ENCODE measurements at places on chromosomes 7 and 10.

DNA sequence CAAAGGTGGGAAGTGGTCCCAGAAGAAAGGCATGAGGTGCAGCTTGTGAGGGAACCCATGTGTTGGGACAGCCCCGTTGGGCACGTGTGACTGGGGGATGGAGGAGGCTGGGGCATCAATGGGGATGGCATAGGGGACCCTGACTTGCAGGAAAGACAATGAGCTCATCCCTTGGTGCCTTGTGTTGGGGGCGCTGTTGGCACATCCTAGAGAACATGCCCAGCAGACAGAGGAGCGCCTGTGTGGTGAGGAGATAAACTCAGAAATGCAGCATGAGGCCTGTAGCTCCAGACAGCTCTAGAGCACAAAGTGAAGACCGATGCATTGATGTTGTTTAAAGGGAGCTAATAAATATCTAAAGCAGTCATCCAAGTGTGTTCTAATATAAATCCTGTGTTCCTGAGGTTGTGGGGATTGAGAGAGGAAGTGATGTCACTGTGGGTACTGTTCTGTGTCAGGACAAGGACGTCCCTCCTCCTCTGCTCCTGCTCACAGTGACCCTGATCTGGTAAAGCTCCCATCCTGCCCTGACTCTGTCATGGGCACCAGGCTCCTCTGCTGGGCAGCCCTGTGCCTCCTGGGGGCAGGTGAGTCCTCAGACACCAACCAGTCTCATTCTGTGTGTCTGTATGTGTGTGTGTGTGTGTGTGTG lies 126.1 kb upstream of the PRSS58 start:
- DNase-seq = no peak

DNA sequence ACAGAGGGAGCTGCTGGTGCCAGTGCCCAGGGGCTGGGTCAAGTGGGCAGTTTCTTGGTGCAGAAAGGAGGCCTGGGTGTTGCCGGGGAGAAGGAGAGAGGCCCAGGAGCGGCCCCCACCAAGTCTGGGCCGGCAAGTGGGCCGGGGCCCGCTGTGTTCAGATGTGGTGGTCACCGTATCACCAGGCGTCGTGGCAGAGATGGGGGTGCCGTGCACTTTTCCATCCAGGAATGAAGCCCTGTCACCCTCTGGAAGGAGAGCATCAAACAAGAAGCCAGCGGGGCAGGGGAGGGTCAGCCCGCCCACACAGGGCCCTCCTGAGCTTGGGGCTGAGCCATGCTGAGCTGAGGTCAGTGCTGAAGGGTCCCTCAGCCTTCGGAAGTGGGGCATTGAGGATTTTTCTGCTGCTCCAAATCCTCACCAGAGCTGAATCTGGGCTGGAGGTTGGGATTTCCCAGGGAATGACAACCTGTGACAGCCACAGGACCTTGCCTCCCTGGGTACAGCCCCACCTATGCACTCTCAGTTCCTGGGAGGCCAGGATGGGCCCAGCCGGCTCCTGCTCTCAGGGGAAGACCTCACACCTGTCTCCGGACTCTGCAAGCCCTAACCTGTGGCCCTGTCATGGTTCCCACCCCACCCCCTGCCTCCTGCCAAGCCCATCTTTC lies 27.9 kb upstream of the INPP5A start:
- DNase-seq = no peak

DNA sequence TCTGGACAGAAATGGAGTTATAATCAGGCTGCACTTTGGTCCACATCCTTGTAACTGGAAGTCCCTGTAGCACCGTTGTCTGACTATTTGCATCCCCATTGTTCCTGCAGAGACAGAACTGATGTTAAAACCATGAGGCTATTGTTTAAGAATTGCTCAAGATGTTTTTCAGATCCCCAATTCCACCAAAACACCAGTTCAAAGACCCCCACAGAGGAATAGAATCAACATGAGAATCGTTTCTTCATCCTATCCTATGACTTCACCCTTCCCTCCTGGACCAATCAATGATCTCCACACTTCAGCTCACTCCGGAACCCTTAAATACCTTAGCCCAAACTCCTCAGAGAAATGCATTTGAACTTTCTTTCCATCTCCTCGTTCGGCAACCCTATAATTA lies 57.1 kb upstream of the GRID1 start:
- no peak for DNase-seq

DNA sequence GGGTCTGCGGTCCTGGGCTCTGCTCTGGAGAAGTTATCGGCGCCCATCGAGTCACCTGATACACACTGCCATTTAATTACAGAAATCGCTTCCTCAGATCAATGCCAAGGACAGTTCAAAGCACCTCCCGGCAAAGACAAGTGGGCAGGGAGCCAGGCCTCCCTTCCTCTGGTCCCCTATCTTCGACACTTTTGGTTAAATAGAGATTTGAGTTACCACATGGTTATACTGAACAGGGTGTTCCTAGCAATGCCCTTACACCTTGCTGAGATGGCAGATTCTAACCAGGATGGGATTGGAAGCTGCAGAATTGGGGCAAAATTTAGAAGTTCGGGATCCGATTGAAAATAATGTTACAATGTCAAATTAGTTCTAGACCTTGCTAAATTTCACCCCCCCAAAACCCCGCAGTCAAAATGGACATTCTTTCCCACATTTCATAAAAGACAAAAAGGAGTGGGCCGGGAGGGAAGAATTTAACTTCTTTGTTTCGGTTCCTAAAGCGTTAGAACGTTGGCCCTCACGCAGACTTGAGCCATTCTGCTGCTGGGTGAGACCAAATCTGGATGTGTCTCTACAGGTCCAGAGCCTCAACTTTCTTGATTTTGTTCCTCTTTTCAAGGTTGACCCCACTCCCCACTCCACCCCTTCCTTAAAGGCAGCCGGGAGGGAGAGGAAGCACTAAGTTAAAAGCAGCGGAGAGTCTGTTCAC lies 2.2 kb upstream of the DLX5 start:
- no peak for DNase-seq

GRCh38 chr7:37131855-37132254 lies 316.8 kb downstream of the ELMO1 start:
- DNase-seq = no peak

- DNase-seq = no peak
Observed at GRCh38 chr7:150435047-150435389, 15.4 kb upstream of the GIMAP8 start.

GRCh38 chr10:20535897-20536881 lies 360.9 kb downstream of the NEBL start:
- no peak for DNase-seq

GRCh38 chr10:24118246-24118645 lies 90.7 kb upstream of the KIAA1217 start:
- DNase-seq = no peak

DNA sequence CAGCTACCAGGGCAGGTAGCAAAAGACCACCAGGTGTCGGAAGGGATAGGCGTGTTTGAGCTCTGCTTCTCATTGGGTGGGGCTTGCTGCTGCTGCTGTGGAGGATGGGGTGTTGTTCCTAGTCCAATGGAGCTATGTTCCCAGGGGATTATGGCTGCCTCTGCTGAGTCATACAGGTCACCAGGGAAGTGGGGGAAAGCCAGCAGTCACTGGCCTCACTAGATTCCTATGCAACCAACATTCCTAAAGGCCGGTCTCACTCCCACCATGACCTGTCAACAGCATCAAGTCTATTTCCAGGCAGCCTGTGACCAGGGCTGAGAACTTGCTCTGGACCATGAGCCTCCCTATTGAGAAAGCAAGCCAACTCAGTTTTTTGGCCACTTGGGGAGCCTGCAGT lies 1160.8 kb downstream of the REEP3 start:
- no peak for DNase-seq

- DNase-seq = no peak
Observed at GRCh38 chr10:67045404-67045803, 119.6 kb downstream of the LRRTM3 start.

DNA sequence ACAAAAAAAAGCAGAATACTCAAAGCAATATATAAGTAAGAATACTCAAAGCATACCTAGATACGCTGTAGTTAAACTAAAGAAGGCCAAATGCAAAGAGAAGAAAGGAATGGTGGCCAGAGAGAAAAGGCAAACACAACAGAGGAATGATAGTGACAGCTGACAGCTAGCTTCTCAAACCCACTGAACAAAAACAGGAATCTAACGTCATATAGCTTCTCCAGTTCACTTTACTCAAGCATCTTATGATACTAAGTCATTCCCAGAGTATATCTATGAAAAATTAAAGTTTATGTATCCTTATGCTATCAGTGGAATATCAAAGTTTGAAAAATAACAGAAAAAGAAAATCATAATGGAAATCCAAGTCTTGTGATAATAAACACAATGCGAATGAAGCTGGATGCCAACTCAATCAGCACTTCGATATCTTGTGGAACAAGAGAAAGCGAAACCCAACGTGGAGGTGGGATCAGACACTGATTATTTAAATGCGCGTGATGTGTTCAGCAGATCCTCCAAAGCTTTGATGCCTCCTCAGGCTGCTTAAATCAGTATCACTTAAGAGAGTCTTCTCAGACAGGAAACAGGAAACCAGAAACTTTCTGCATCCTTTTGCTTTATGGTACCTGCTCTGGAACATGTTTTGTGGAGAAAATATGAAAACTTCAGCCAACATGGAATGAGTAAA lies 102.8 kb downstream of the PIP4K2A start:
- DNase-seq = no peak

- no peak for DNase-seq
Observed at GRCh38 chr7:25031007-25031406, 51.0 kb upstream of the OSBPL3 start.

DNA sequence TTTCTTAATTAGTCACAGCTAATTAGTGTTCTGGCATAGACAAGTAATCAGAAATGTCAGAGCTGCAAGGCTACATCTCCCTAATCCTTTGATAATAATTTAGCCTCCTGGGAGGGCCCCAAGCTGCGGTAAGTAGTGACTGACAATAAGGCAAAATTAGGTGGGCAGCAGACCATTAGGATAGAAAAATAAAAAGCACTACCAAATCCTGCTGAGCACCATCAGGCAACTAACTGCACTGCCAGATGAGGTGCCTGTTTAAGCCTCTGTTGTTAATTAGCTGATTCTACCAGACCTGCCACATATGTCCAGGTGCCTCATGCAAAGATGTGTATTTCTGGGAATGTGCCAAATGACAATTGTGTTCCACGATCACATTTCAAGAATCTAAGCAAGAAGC lies 32.5 kb upstream of the FEZF1 start:
- DNase-seq = no peak

DNA sequence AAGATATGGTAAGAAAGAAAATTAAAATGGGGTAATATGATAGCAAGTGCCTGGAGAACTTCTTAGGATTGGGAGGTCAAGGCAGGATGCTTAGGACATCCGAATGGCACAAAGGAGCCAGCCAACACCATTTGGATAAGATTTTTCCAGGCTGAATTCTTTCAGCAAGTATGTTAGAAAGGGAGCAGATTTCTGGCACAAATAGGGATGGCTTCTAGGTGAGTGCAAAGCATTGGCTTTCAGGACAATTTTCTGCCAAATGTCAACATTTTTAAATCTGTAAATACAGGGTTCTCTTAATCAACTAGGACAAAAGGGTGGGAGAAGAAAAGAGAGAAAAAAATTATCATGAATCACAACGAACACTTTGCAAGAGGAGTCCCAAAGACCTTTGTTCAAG lies 409.1 kb downstream of the GPAM start:
- no peak for DNase-seq

- DNase-seq = no peak
Observed at GRCh38 chr7:126635545-126635944, 617.2 kb downstream of the GRM8 start.

- no peak for DNase-seq
Observed at GRCh38 chr7:17422966-17423365, 124.5 kb downstream of the AHR start.

DNA sequence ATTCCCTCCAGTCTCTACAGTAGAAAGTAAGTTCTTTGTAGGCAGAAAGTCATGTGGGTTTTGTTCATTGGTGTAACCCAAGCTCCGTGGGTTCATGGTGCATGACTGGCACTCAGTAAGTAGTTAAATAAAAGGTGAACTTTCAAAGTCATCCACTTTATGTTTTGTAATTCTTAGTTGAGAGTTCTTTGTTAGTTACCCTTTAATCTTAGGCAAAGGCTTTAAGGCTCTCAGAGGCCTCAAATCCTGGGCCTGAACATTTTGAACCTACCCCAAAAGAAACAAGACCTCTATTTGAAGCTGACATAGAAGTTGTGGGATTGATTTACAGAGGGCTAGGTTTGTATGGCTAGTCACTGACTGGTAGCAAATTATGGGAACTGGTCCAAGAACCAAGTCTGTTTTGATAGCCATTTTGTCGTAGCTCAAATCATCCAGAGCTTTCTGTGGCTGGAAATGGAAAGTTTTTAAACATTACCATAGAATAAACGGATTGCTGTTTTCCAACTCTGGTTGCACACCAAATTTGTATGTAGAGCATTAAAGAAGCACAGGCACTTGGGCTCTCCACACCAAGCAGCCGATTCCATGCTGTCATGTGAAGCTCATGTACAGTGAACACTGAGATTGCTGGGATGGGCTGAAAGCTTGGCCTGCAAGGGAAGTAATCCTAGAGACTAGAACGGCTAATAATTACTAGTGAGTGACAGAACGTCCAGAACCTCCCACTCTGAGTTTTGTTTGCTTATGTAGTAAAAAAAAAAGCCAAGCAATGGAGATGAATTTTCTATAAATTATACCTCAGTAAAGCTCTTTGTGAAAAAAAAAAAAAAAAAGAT lies 53.5 kb downstream of the DENND11 start:
- DNase-seq = no peak

DNA sequence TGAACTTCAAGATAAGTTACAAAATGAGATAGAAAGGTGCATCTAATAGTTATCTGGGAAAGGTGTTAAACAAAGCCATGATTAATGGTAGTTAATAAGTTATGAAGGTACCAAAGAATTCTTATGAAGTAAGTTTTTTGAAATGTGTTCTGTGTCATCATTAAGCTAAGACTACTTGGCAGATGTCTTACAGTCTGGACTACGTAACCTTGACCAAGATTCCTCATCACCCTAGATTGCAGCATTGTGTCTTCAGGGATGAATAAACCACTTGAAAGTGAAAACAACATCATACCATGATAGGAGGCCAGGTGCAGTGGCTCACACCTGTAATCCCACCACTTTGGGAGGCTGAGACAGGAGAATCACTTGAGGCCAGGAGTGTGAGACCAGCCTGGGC lies 48.2 kb downstream of the GOT1 start:
- DNase-seq = no peak

DNA sequence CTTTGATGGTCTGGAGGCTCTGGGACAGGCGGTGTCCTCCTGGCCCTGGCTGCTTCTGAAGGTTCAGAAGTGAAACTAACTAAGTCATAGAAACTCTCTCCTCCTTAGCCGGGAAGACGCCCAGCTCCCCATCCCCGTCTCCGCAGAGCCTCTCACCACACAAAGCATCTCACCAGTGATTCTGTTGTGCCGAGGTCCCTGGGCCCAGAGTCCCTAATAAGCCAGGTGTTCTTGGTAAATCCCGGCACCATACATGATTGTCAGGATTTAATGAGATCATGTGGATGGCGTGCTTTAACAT lies 9.4 kb downstream of the HKDC1 start:
- DNase-seq = no peak

- no peak for DNase-seq
Observed at GRCh38 chr7:140053812-140054539, 8.8 kb downstream of the PARP12 start.

- no peak for DNase-seq
Observed at GRCh38 chr7:137891016-137891655, 44.4 kb upstream of the DGKI start.

All from stimulated activated CD4-positive, alpha-beta T cell treated with anti-CD3 and anti-CD28 coated beads, Interleukin-2, amount 100 ng/mL, for 48 hours (primary cell).